ENCODE measurements at places on chromosomes 4 and X. TPM values are rescaled to one million over a fixed set of nuclear protein-coding genes. Genes with fewer than 3 reads are reported as not detected.

The C4orf51 gene
- total RNA-seq: not detected

The SULT1E1 gene
- total RNA-seq: 72.5 TPM

The COPS4 gene
- total RNA-seq: 56.7 TPM

The XKRX gene
- 8.7 TPM for total RNA-seq

The CCNQ gene
- total RNA-seq: 21.6 TPM

The MAGIX gene
- 5.0 TPM for total RNA-seq

The LINC00632 gene
- 310 TPM for total RNA-seq
